Activated CD4-positive, alpha-beta T cell treated with anti-CD3 and anti-CD28 coated beads for 4 hours (primary cell): ENCODE measurements at places on chromosomes 2 and 18.

DNA sequence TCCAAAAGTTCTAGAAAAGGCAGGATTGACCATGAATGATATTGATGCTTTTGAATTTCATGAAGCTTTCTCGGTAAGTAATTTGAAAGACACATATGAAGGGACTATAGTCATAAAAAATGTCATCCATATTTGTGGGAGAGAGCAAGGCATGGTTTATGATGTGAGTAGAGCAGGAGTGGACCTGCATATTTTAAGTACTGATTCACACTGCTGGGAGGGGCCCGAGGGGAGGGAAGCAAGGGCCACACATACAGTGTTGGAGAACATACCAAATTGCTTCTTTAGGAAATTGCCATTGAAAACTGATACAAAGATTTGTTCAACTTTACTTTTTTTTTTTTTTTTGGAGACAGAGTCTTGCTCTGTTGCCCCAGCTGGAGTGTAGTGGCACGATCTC lies 39.4 kb downstream of the HADHB start:
- no peak for DNase-seq

DNA sequence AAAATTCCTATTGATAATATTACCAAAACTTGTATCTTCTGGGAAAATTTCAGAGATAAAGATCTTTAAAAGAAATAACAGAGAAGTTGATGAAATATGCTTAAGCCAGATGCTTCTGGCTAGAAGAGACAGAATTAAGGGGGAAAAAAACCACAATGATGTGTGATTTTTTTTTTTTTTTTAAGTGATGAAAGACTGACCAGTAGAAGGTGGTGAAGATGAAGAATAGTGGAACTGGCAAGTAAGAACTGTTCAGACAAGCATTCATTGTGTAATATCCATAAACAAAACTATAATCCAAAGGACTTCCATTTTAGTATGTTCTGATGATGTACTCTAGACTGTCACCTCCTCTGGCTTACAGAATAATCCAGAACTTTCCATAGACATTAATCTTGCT lies 89.8 kb downstream of the INO80D start:
- no peak for DNase-seq

DNA sequence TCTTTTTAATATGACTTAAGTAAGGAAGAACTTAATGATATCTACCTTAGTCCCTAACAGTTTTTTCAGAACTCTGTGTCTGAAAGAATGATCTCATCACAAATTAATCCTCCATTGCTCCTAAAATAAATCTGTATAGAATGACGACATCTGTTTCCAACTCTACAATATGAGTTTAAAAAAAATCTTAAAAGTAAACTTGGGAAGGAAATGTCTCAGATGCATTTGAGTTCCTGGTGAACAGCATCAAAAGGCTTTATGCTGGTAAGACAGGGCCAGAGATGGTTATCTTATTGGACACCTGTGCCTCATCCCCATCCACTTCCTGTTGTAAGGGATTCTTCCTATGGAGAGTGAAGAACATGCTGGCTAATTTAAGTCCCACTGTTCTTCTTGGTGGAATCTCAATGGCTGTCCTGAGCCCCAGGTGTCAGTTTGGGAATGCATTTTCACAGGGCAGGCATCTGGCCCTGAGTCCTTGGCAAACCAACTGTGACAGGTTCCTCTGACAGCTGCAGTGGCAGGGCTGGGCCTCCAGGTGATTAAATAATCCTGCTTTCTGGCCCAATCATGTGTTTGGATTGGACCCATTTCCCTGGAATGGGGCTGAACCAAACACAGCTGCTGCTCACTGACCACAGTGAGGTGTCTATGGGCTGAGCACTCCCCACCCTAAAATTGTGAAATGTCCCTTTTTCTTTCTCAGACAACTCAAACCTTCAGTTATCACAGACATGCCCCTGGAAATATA lies 12.9 kb upstream of the NCKAP5 start:
- DNase-seq = no peak

DNA sequence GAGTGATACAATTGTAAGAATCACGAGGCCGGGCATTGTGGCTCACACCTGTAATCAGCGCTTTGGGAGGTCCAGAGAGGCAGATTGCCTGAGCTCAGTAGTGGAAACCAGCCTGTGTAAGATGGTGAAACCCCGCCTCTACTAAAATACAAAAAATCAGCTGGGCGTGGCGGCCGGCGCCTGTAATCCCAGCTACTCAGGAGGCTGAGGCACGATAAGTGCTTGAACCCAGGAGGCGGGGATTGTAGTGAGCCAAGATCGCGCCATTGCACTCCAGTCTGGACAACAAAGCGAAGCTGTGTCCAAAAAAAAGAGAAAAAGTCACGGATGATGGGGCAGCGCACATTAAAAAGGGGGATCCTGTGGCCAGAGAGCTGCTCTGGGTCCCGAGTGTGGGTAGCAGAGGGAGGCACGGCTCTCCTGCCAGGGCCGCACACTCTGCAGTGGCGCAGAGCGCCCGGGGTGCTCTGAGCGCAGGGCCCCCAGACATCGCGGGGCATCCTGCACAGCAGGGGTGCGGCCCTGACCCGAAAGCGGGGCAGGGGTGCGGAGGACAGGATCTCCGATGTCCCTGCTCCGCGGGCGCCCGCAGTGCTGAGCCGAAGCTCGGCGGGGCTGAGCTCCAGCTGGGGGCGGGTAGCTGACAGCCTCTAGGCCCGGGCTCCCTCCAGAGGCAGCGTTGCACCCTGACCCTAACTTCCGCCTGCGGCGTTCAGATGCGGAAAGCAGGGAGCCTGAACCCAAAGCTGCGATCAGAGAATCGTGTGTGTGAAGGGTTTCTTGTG lies 30.4 kb upstream of the RAB6D start:
- no peak for DNase-seq

GRCh38 chr2:235894839-235895238 lies 273.3 kb downstream of the GBX2 start:
- no peak for DNase-seq

- no peak for DNase-seq
These were observed 62.6 kb downstream of the MOGAT1 start for GRCh38 chr2:222733846-222734702.

GRCh38 chr2:179626261-179626660 lies 235.2 kb downstream of the ZNF385B start:
- no peak for DNase-seq

GRCh38 chr18:40849886-40850285 lies 1105.1 kb upstream of the PIK3C3 start:
- no peak for DNase-seq

GRCh38 chr2:114610677-114611076 lies 168.2 kb downstream of the DPP10 start:
- no peak for DNase-seq

- no peak for DNase-seq
These were observed 24.5 kb downstream of the AQP4 start for GRCh38 chr18:26840965-26841364.

- no peak for DNase-seq
These were observed at the start of gene GULP1 for GRCh38 chr2:188291617-188292347. TSS of gene GULP1 (plus strand) at chr2:188291874. CDS start at chr2:188477703, 185,829 bp downstream.

GRCh38 chr18:22194151-22194598 lies 24.8 kb downstream of the GATA6 start:
- no peak for DNase-seq

GRCh38 chr2:84299211-84299775 lies 159.8 kb downstream of the SUCLG1 start:
- DNase-seq = no peak

GRCh38 chr2:109437325-109438090 lies 176.3 kb downstream of the SEPTIN10 start:
- DNase-seq = no peak

DNA sequence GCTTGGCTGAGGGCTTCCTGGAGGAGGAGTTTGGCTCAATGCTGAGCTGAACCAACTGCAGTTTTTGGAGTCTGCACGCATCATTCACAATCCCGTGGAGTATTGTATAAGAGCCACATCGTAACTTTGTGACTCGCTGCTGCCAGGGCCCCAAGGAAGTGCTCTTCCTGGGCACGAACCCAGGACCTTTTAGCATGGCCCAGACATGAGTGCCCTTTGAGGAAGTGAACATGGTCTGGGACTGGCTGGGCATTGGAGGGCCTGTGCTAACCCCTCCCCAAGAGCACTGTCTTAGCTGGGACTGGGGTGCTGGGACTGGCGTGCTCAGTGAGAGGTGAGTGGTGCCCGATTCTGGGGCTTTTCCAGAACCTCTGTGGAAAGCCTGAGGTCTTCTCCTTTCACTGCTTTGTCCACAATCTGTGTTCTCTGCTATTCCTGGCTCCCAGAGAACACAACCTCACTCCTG lies 88.6 kb downstream of the LIPG start:
- no peak for DNase-seq

DNA sequence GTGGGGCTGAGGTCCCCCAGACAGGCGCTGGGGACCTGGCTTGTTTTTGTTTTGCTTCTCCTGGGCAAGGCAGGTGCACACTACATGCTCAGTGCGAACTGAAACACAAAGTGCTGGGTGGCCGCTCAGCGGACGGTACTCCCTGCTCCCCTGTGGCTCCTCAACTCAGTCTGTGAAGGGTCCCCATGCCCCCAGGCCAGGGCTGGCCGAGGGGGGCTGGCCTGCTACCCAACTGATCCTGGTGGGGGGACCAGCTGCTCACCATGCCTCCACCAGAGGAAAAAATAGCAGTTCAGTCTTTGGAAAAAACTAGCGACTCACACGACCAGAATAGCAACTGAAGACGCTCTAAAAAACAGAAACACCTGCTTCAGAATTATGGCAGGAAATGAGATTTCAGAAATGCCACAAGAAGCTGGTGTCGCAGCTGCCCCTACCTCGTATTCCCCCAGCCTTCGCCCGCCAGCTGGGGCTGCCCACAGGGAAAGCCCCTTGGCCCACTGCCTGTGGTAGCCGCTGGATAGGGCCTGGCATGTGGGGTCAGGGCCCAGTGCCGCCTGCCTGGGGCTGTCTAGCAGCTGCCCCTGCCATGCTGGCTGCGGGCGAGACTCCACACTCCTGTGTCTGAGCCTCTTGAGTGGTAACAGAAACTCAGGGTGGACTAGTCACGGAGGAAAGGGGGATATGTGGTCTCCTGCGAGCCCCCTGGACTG lies 43.7 kb downstream of the MEX3C start:
- DNase-seq = peak; percentile 21

DNA sequence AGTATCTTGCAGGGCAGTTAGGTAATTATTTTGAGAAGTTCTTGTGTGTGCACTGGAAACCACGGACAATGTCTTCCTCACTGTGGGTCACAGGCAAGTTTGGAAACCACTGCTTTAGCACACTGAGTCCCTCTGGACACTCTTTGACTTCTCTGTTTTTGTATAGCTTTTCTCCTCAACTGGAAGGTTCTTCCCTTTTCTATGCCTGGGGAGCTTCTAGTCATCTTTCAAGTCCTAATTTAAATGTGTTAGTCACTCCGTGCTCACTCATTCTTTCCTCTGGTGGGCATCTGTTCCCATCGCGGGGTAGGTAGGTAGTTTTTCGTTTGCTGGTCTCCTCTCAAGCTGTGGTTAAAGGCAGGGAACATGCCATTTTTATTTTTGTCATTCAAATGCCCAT lies 32.1 kb downstream of the E2F6 start:
- DNase-seq = no peak

DNA sequence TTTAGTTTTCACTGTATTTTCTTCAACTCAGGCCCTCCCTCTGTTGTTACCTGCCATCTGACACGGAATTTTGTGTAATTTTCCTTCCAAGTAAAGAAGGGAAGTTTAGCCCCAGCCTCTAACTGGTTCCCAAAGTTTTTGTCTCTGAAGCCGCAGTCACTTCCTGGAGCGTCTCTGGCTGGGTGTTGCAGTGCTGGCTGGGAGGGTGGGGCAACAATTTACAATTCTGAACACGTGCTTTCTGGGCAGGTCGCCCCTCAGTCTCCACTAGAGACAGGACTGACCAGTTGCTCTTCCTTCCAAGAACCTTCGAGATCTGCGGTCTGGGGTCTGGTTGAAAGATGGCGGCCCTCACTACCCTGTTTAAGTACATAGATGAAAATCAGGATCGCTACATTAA lies 3.5 kb downstream of the CNDP2 start:
- DNase-seq = peak; percentile 54

DNA sequence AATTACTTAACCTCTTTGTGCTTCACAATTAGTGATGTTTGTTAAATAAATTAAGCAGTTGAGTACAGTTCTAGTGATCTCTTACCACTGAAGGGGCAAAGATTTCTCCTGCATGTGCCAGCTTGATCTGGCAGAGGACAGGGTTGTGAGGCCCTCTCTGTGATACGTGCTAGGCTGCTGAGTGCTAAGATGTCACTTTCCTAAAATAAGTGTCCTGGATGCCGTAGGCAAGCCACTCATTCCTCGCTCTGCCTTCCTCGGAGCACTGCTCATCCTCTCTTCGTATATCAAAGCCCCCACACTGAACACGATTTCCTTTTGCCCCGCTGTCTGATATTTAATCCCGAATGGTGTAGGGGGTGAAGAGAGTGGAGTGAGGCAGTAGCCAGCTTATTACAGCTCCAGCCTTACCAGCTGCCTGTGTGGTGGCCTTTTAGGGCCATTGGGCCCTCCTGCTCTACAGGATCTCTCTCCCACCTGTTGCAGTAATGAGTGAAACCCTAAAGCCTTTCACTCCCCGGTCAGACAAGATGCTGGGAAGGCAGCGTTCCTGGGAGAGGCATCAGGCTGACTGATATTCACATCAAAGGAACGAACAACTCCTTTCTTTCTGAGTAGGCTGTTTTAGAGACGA lies 40.5 kb downstream of the PTPRM start:
- no peak for DNase-seq

- peak; percentile 2 for DNase-seq
These were observed at the start of gene COBLL1 for GRCh38 chr2:164841719-164842623. TSS of gene COBLL1 (minus strand) at chr2:164841823. CDS start at chr2:164841196, 627 bp downstream.

GRCh38 chr2:113213061-113213930 lies 39.5 kb downstream of the PSD4 start:
- no peak for DNase-seq

DNA sequence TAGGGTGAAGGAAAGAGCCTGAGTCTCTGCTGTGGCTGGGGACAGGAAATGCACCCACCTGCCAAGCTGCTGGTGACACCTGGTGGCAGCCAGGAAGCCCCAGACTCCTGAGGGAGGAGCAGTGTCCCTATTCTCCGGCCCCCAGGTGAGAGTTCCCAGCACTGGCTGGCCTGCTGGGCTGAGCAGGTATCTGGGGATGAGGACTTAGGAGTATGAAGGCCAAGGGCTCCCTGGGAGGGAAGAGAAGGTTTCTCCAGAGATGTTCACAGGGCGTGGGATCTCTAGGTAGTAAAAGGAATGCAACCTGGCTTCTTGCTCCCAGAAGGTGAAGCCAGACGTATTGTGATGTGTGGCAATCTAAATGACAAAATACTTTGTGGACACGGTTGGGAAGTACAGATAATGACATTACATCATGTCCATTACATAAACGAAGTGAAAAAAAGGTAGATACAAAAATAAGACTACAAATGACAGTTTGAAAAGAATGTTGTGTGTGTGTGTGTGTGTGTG lies 75.8 kb upstream of the SLC1A4 start:
- DNase-seq = no peak

- DNase-seq = no peak
These were observed 37.1 kb upstream of the DARS1 start for GRCh38 chr2:136022396-136023146.
